ENCODE measurements at places on chromosomes 2 and 18. TPM values are rescaled to one million over a fixed set of nuclear protein-coding genes. Genes with fewer than 3 reads are reported as not detected.

The PAX8 gene
- not detected for polyA plus RNA-seq

The FIGN gene
- polyA plus RNA-seq: 12.6 TPM

The GLI2 gene
- 6.2 TPM for polyA plus RNA-seq

The ZNF142 gene
- polyA plus RNA-seq: 13.3 TPM

The SLC40A1 gene
- 11.5 TPM for polyA plus RNA-seq

The LRRTM1 gene
- 12.6 TPM for polyA plus RNA-seq

Measured in cardiac muscle cell (in vitro differentiated cells and primary cell).